ENCODE measurements at places on chromosomes 16 and 17.
A peak's percentile ranks its signal among the peaks of the same experiment; 100 is the strongest.

DNA sequence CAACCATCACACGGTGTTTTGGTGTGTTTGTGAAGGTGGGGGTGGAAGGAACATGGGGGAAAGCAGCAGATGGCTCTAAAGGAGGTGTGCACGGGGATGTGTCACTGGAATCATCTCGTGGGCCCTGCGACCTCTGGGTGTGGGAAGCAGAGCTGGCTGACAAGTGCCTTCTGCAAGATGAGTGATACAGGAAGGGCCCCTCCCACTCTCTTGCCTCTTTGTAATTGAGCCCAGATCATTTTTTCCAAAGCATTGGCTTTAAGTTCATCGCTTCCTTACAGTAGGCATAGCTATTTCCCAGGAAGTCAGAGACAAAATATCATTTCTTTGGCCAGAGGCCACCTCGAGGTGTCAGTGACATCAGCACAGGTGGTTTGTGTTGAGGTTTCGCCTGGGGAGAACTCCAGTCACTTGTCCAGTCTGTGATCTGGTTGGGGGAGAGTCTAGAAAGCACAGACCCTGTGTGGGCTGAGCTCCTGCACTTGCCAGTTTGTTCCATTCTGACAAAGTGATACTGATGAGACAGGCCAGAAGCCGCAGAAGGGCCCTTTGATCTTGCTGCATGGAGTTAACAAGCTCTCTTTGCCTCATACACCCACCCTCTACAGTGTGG lies 20.6 kb upstream of the SNTB2 start:
- DNase-seq = no peak

DNA sequence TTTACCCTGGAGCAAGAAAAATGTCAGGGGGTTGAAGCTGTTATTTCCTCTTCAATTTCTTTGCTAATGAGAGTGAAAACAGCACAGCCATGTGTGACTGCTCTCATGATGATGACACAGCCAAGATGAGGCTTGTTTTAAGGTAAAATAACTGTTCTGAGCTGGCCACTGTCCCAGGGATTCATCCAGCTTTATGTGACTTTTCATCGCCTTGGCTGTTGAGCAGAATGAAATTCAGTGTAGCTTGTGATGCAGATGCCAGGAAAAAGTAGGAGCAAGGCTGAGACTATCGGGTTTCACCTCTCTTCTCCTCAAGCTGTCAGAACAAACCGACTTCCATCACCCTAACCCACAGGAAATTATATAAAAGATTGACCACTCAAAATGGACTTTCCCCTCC lies 361.8 kb upstream of the CDH5 start:
- DNase-seq = no peak

DNA sequence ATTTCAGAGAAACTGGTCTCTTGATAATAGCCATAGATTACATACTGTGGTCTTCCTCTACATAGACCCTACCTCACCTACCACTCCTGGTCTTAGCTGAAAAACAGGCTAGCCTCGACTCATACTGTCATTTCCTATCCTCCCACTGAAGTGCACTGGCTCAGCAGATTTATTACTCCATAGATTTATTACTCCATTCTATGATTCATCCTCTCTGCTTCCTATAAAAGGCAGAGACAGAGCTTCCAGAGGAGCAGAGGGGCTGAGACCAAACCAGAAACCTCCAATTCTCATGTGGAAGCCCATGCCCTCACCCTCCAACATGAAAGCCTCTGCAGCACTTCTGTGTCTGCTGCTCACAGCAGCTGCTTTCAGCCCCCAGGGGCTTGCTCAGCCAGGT lies at the start of gene CCL7:
CCL7 (plus strand) TSS at position 253 of the 400 bp plus-strand sequence; CDS start at position 323, 70 bp downstream.
- DNase-seq = peak; percentile 75

- DNase-seq = no peak
Observed at GRCh38 chr17:73863761-73864535, 219.7 kb upstream of the SDK2 start.

DNA sequence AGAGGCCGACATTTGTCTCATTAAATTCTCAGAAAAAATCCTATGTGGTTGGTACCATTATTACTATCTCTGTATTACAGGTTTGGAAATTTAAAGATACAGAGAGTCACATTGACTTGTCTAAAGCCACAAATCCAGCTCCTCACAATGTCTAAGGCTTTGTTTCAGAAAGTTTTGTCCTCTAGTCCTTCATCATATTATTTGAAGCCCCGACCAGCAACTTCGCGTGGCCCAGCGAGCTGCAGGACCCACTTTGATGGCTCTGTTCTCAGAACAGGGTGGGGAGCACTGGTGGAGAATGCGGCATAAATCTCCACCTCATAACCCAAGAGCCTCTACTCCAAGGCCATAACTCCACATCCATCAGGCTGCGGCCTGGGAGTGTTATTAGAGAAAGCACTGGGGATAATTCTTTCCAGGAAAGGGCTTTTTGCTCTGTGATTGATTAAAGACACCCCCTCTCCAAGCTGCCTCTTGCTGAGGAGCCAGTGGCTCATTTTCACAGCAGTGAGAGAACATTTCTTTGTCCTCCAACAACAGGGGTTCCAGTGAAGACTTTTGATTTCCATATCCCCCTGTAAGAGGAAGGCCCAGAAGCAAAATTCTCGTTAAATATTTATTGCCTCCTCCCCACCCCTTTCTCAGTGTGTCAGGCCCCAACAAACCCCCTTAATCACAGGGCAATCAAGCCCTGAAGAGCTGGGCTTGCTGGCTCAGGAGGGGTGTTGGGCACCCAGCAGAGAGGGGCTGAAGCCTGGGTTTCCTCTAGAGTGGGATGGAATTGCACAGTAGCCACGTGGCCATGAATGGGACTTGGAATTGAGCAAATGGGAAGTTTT lies 113.7 kb upstream of the CDH11 start:
- DNase-seq = no peak

GRCh38 chr16:1048442-1049112 lies 24.0 kb upstream of the SSTR5 start:
- DNase-seq = peak; percentile 39

- DNase-seq = no peak
Observed at GRCh38 chr16:60788631-60789030, 1247.6 kb downstream of the CDH8 start.

- no peak for DNase-seq
Observed at GRCh38 chr16:86041215-86041614, 142.3 kb downstream of the IRF8 start.

DNA sequence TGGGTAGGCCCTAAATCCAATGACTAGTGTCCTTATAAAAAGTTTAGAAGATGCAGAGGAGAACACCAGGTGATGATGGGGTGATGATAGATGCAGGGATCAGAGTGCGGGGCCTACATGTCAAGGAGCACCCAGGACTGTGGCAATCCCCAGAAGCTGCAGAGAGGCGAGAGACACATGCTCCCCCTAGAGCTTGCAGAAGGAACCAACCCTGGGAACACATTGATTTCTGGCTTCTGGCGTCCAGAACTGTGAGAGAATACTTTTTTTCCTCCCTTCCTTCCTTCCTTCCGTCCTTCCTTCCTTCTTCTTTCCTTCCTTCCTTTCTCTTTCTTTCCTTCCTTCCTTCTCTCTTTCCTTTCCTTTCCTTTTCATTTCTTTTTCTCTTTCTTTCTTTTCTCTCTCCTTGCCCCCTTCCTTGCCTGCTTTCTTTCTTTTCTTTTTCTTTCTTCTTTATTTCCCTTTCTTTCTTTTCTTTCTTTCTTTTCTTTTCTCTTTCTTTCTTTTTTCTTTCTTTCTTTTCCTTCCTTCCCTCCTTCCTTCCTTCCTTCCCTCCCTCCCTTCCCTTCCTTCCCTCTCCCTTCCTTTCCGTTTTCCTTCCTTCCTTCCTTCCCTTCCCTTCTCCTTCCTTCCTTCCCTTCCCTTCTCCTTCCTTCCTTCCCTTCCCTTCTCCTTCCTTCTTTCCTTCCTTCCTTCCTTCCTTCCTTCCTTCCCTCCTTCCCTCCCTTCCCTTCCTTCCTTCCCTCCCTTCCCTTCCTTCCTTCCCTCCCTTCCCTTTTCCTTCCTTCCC lies 134.3 kb downstream of the HAPSTR1 start:
- DNase-seq = peak; percentile 0

GRCh38 chr17:44842748-44843147 lies 4.9 kb upstream of the HIGD1B start:
- DNase-seq = no peak

DNA sequence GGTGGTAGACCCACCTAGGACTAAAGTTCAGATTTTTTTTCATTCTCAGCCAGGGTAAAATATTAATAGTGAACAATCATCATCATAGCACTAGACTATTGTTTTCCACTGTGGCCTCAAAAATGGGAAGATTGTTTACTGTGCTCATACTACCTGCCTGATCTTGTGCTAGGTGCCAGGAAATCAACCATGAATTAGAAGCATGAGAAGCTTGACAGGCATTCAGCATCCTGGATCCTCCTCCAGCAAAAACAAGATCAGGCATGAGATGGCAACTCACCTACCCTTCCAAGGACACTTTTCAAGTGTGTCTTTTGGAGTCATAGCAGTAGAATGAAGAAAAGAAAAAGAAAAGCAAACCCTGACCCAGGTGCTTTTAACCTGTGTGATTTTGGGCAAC lies 174.2 kb downstream of the CYLD start:
- DNase-seq = no peak

DNA sequence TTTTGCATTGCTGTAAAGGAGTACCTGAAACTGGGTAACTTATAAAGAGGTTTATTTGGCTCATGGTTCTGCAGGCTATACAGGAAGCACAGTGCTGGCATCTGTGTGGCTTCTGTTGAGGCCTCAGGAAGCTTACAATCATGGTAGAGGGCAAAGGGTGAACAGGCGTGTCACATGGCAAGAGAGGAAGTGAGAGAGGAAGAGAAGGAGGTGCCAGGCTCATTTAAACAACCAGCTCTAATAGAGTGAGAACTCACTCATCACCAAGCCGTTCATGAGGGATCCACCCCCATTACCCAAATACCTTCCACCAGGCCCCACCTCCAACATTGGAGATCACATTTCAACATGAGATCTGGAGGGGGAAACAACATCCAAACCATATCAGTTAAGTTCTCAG lies 16.4 kb upstream of the CLEC19A start:
- DNase-seq = no peak

DNA sequence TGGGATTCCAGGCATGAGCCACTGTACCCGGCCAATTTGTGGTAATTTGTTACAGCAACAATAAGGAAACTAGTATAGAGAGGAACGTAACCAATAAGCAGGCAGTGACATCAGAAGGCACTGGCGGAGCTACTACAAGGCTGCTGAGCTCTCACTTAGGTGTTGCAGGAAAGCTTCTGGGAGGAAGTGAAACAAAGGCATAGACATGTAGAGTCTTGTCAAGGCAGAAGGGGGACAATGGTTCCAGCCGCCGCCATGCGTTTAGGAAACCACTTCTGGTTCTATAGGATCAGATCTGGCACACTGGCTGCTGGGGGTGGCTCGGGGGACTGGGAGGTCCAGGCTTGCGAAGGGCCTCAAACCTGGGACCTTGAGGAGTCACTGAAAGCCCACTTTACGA lies 9.4 kb upstream of the CPSF4L start:
- no peak for DNase-seq

- peak; percentile 80 for DNase-seq
Observed at GRCh38 chr17:7058831-7059447, 15.0 kb upstream of the SLC16A11 start.

DNA sequence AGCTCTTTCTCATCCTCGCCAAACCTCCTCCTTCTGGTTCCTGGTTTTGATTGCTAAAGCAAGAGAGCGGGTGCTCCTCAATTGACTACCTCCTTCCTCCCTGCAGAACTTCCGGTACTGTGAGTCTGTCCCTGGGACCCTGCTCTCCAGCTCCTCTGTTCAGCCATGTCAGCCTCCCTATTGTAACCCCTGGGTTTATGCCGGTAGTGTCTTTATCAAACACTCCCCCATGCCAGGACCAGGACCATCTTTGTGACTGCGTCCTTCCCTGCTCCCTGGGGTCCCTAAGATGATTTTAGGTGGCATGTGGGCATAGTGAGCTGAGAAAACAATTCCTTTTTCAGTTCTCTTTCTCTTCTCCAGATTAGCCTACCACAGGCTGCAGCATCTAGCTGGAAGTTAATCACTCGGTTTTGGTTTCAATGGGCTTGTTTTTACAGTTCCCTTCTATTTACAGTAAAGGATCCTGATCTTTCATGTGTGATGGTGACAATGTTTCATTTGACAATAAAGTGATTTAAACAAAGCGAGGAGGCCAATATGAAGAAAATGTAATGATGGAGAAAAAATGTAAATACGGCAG lies 27.7 kb upstream of the IL21R start:
- no peak for DNase-seq

DNA sequence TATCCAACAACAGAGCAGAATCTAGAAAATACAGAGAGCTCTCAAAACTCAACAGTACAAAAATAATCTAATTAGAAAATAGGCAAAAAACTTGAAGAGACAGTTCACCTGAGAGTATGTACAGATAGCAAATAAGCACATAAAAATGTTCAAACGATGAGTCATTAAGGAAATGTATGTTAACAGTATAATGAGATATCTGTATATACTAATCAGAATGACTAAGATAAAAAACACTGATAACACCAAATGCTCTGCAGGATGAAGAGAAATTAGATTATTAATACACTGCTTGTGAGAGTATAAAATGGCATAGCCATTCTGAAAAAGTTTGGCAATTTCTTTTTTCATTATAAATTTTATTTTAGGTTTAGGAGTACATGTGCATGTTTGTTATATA lies 1307.6 kb upstream of the GOT2 start:
- no peak for DNase-seq

DNA sequence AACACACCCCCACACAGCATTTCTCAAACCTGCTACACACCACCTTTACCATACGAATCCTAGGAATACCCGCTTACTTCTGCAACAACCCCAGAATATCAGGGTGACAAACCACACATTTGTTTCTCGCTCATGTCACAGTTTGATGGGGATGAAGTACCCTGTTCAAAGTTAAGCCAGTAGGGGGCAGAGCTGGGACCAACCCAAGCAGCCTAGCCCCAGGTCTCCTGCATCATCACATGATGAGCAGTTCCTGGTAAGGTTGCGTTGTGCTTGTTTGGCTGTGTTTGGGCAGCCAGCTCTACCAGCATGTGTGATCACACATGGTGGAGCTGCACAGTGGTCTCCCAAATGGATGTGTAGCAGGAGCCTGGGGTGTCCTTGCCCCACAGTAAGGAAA lies 103.6 kb upstream of the C16orf82 start:
- DNase-seq = peak; percentile 14

GRCh38 chr17:81416612-81417011 lies 21.4 kb downstream of the BAHCC1 start:
- DNase-seq = no peak

DNA sequence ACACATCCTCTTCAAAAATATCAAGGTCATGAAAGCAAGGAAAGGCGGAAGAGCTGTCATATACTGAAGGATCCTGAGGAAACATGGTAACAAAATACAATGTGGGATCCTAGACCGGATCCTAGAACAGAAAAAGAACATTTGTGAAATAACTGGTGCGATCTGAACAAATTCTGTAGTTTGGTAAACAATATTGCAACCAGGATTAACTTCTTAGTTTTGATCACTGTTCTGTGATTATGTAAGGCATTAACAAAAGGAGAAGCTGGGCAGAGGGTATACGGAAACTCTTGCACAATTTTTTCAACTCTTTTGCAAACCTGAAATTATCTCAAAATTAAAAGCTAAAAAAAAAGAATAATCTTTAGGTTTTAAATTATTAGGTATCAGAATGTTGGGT lies 109.7 kb downstream of the TRIM37 start:
- no peak for DNase-seq

DNA sequence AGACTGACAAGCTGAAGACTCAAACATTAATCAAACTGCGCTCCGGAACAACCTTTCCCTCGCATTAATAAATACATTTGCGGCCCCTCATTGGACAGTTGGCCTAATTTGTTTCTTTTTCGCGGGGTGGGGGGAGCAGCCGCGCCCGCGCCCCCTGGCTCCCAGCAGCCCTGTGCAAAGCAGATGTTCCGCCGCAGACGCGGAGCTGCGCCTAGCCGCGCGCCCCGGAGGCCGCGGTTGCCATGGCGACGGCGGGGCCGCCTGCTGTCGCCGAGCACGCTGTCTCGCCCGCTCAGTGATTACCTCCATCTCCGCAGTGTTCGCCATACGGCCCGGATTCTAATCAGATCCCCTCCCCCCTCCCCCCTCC lies 25.5 kb downstream of the COPZ2 start:
- DNase-seq = no peak
